SK-N-DZ (cell line): ENCODE measurements at places on chromosomes 12 and 14.
A peak's percentile ranks its signal among the peaks of the same experiment; 100 is the strongest.

DNA sequence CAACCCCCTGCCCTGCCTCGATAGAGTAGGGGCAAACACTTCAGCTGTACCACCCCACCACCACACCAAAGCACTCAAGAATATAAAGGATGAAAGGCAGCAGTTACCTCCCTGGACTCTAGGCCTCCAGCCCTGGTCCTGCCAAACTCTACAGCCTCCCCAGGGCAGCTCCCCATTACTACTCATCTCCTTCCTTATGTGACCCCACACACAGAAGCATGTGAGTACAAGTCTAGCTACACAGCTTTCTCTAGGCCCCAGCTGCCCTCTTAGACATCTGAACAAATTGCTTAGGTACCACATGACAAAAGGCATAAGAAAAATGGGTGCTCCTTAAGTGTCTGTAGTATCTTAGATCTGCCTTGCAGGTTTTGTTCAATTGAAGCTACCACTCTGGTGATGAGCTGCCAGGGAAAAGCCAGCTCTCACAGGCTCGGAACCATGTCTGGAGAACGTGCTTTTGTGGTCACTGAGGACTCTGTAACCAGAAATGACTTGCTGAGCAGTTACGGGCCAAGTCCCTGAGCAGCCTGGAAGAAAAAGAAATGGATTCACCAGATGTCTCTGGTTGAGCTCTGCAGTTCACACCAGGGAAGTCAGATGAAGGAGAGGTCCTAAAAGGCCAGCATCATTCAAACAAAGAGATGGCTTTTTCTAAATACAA lies 32.8 kb downstream of the FMNL3 start:
- peak; percentile 14 for DNase-seq

GRCh38 chr14:51473351-51473750 lies 178.4 kb upstream of the FRMD6 start:
- DNase-seq = no peak

DNA sequence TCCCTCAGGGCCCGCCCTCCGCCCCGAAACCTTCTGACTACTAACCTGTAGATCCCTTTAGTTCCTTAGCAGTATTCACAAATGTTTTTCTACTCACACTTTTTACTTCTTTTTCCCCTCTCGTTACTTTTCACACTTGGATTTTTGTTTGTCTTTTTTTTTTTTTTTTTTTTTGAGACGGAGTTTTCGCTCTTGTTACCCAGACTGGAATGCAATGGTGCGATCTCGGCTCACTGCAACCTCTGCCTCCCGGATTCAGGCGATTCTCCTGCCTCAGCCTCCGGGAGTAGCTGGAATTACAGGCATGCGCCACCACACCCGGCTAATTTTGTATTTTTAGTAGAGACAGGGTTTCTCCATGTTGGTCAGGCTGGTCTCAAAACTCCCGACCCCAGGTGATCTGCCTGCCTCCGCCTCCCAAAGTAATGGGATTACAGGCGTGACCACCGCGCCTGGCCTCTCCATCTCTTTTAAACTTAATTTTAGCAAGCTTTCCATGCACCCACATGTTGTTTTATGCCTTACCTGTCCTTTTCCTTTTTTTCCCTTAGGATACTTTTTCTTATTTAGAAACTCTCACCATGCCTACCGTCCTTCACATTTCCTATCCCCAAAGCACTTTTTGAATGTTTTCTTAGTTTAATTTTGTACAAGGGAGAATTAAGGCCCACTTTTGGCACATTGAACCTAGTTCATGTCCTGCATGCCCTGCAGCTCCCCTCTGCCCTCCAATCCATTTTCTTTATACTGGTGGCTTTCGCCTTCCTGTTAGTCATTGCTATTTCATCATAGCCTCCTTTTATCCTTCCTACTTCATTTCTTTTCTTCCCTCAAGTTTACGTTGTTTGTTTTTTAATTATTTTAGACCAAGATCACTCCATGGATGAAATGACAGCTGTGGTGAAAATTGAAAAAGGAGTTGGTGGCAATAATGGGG lies 1.1 kb downstream of the SP1 start:
- DNase-seq = no peak

- peak; percentile 85 for DNase-seq
Measured at GRCh38 chr12:7129872-7130691, at the start of gene CLSTN3. Gene CLSTN3, plus strand, starts transcription at chr12:7130371. Its CDS starts 278 bp downstream, at chr12:7130649.

- no peak for DNase-seq
Measured at GRCh38 chr12:65597527-65597926, 226.8 kb upstream of the HMGA2 start.

DNA sequence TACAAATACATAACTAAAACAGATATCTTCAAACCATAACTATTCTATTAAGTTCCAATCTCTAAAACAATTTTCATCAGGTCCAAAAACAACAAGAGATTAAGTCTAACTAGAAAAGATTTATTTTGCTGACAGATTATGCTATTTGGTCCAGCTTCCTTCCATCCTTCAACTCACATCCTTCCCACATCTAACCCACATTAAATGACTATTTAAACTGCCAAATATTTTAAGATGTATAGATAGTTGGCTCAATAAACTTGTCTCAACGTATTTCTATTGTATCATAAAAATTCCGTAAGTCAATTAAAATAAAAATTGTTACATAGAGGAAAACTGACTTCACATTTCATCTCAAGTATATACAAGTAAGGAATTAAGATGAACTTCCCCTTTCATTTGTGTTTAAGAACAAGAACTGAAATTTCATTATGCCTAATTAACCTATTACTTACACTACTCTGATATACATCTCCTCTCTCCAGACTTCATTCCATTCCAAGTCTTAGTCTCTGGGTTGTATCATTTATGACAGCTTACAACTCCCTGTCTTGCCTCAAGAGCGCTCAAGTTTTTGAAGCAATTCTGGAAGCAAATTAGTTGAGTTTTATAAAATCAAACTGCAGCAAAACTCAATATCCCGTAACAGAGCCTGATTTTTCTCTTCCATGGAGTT lies 25.4 kb downstream of the PAWR start:
- DNase-seq = peak; percentile 96

DNA sequence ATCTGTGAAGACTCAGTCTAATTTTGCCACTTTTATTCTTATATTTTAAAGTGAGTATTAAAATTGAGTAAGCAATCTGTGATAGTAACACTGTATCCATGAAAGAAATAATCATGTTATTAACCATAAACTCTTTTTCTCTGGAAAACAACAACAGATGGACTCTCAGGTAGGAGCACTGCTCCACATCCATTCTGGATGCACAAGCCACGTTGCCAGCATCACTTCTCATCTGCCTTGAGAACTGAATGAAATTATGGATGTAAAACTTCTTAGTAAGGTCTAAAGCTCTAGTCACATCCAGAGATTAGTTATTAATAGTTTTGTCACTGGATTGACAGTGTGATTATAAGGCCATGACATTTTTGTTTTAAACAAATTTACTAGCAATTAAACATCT lies 489.1 kb upstream of the SYT1 start:
- no peak for DNase-seq

- no peak for DNase-seq
Measured at GRCh38 chr14:24042746-24043145, 9.1 kb upstream of the CARMIL3 start.

GRCh38 chr12:117853600-117853999 lies 115.2 kb downstream of the KSR2 start:
- DNase-seq = no peak

DNA sequence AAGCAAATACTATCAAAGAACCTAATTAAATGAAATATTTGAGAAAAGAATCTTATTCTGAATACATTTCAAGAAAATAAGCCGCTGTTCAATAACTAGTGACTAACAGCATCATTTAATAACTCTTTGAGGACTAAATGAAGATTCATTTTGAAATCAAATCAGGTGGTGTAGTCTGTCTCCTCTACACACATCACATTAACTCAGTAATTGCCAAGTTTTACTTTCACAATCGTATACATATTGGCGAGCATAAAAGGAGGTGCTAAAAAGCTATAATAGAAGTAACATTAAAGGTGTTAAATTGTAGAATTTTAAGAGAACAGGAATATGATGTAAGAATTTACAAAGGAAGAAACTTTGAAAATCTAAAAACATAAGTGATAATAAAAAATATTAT lies 185.1 kb downstream of the MDGA2 start:
- no peak for DNase-seq

DNA sequence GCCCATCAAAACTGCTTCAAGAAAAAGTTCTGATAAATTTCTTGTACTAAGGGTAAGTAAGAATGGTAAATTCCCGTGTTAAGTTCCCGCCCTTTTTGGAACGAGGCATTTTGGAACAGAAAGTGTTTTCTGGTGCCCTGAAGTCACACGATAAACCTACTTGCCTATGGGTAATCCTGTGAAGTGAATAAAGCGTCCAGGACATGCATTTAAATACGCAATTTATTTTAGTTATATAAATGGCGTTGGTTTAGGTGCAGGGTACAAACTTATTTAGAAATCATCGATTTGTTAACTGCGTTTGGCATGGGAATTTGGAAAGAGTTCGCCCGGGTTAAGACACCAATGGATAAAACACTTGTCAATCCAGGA lies 715 bp upstream of the RAP1B start:
- DNase-seq = peak; percentile 43

GRCh38 chr14:26097852-26098251 lies 500.0 kb downstream of the NOVA1 start:
- no peak for DNase-seq

GRCh38 chr12:110165540-110166159 lies 41.5 kb downstream of the IFT81 start:
- no peak for DNase-seq

- no peak for DNase-seq
Measured at GRCh38 chr14:24304019-24304387, 3.8 kb downstream of the CIDEB start.

DNA sequence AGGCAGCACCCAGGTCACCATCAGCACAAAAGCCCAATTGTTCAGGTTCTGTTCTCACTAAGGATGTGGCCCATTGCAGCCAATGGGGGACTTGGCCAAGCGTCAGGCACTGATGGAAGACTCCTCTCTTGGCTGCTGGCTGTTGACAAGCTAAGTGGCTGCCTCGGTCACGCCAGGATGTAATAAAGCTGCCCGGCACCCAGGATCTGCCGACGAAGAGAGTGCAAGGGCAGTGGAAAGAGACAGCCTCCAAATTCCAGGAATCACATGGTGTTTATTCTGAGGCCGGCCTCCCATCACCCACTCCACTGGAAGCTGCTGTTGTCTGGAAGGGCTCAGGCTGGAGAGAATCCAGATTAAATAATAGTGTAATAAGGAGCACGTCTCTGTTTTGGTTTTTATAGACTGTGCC lies 451.8 kb upstream of the TBX3 start:
- DNase-seq = no peak

DNA sequence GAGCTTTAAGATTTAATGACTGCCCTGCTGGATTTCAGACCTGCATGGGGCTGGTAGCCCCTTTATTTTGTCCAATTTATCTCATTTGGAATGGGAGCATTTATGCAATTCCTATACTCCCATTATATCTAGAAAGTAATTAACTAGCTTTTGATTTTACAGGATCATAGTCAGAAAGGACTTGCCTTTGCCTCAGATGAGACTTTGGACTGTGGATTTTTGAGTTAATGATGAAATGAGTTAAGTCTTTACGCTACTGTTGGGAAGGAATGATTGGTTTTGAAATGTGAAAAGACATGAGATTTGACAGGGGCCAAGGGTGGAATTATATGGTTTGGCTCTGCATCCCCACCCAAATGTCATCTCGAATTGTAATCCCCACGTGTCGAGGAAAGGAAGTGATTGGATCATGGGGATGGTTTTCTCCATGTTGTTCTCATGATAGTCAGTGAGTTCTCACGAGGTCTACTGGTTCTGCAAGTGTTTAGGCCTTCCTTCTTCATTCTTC lies 213.1 kb upstream of the DCN start:
- DNase-seq = no peak

GRCh38 chr12:2140858-2141519 lies 88.2 kb downstream of the CACNA1C start:
- DNase-seq = no peak

- DNase-seq = peak; percentile 99
Measured at GRCh38 chr14:58772794-58773620, 135.2 kb downstream of the DACT1 start.

DNA sequence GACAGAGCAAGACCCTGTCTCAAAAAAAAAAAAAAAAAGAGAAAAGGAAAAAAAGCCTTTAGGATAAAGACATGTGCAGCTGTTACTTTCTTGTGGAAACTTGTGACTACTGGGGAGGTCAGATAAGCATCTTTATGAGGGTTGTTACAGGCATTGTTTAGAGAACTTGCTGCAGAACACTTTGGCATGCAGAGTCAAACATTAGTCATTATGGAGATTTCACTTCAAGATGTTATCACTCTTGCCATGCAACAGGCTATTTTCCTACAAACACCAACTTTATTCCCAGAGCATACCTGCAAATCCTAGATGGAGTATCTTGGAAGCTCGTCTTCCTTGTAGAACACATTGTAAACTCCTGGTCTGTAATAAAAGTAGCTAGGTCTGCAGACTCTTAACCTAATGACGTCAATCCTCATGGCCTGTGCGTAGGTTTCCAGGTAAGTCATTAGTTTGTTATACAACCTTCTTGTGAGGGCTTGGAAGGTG lies 36.3 kb upstream of the WDR89 start:
- no peak for DNase-seq

- DNase-seq = no peak
Measured at GRCh38 chr12:117897372-117898161, 71.2 kb downstream of the KSR2 start.

DNA sequence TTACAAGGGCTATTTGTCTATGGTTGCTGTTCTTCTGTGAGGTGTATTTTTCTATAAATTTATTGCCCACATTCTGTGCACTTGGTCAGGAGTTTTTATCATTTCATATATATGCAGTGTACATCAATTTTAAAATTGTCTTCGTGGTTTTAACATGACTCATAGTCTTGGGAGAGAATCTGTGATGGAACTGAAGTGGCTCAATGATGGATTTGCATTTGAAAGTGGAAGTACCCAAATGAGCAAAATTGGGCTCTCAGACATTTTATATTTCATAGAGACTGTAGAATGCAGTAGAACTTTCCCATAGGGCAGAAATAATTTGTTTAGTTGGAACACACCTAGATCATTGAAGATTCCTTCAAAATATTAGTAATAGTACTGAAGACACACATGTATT lies 1.9 kb upstream of the SCFD1 start:
- DNase-seq = no peak

DNA sequence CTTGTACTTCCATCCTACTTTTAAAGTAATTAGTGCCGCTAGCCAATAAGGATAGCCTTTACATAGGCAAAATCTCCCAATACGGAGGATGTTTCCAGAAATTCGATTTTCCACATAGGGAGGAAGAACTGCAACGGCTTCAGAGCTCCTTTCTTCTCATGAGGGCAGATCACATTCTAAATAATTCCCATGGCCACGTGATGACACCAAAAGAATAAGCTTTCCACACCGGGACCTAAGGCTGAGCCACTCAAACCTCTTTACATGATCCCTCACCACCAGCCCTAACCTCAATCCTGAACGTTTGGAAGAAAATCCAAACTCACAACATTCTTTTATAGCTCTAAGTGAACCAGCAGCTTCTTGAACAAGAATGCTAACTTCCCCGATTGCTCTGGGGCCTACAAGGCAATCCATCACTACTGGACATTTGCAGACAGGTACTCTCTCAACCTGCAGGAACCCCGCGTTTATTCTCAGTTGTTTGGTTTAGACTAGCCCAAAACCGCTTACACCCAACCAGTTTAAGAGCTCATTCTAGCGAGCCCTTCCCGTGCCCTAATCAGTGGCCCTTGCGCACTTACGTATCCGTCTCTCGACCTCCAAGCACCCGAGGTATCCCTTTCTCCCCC lies 884 bp downstream of the CAPRIN2 start:
- peak; percentile 57 for DNase-seq

GRCh38 chr14:102602421-102603292 lies 10.2 kb downstream of the RCOR1 start:
- no peak for DNase-seq

- no peak for DNase-seq
Measured at GRCh38 chr14:32473464-32473855, 144.4 kb downstream of the AKAP6 start.
